ENCODE measurements at places on chromosomes 1 and 21.

- no peak for DNase-seq
Measured at GRCh38 chr1:205604825-205605505, 26.8 kb downstream of the ELK4 start.

- no peak for DNase-seq
Measured at GRCh38 chr1:9894115-9894514, 16.0 kb downstream of the CTNNBIP1 start.

DNA sequence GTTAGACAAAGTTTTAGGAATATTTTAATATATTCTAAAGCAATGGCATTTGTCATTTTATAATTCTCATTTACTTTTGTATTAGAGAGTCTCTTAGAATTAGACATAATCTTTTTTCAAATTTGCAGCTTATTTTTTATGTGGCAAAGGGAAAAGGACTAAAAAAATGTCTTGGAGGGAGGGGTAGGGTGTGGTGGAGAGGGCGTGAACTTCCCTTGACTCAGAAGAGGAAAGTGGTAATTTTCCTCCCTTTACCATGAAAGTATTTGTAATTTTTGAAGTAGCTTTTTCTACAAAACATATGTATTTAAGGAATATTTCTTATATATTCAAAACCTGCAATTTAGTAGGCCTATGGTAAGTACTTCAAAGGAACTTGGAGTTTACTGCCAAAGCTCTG is 6.9 kb upstream of the RABGAP1L start:
- DNase-seq = no peak

DNA sequence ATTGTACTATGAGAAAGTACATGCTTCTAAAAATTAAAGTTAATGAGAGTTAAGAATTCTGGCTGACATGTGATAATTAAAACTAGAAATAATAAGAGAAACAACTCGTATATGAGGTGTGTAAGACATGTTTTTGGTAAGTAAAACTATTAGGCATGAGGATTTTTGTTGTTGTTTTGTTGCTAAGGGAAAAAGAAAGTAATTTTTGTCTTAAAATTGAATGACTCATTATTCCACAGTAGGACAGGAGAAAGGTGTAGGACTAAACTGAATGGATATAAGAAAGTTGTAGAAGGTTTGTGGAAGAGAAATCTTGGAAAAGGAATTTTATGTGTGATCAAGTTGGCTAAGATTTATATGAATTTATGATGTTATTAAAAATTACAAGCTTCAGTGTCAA is 54.8 kb downstream of the TBX19 start:
- DNase-seq = no peak

GRCh38 chr1:211247921-211248320 is 11.2 kb upstream of the RCOR3 start:
- DNase-seq = no peak

DNA sequence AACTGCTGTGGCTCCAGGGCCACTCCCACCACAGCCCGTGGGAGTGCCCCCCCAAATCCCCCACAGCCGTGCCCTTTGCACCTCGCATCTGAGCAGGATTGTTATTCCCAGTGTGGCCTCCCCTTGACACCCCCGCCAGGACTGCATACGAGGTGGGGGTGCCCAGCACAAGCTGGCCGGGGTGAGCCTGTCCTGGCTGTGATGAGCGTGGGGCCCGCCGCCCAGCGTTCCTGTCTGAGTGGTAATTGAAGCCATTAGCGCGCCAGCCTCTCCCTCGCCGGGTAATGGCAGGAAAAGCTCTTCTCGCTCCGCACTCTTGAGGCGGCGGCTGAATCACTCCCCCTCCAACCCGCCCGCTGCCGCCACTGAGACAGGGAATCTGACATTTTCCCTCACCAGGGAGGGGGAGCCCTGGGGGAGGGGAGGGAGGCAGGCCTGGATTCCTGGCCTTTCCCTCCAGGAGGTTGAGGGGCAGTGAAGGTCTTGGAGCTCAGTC is 27.7 kb downstream of the PTPRF start:
- no peak for DNase-seq

GRCh38 chr1:111471012-111471411 is 2.8 kb upstream of the C1orf162 start:
- DNase-seq = peak; percentile 82

GRCh38 chr1:5903680-5904079 is 88.5 kb downstream of the NPHP4 start:
- DNase-seq = no peak

GRCh38 chr1:22284906-22285548 is 142.1 kb upstream of the WNT4 start:
- DNase-seq = no peak
